Hepatocyte (in vitro differentiated cells): ENCODE measurements at places on chromosomes 16 and 17.
A peak's percentile ranks its signal among the peaks of the same experiment; 100 is the strongest.

DNA sequence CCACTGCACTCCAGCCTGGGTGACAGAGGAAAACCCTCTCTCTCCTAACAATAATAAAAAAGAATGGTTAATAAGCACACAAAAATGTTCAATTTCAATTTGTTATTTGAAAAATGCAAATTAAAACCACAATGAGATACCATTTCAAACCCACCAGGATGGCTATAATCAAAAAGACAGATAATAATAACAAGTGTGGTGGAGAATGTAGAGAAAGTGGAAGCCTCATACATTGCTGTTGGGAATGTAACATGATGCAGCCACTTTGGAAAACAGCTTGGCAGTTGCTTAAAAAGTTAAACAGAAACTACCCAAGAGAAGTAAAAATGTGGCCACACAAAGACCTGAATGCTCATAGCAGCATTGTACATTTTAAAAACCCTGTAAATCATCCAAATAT is 51.8 kb upstream of the MAP3K14 start:
- DNase-seq, result no peak

GRCh38 chr16:66741169-66741900 is 10.1 kb downstream of the DYNC1LI2 start:
- peak; percentile 76 for DNase-seq

GRCh38 chr17:896953-897661 is 82.5 kb downstream of the NXN start:
- no peak for DNase-seq

DNA sequence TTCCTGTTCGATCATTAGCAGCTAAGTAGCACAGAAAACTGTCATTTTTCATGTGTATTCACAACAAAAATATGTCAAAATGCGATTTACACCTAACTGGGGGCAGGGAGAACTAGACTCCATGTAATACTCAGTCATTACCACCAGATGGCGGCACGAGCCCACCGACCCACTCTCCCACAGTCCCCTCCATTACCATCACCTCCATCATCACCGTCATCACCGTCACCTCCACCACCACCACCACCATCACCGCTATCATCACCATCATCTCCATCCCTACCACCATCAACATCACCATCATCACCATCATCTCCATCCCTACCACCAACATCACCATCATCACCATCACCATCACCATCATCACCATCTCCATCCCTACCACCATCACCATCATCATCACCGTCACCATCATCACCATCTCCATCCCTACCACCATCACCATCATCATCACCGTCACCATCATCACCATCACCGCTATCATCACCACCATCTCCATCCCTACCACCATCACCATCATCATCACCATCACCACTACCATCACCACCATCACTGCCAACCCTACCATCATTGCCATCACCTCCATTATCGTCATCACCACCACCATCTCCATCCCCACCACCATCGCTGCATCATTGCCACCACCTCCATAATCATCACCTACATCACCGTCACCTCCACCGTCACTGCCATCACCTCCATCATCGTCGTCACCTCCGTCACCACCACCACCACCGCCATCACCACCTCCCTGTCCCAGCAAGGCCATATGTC is 14.4 kb downstream of the NDUFAF8 start:
- DNase-seq, result peak; percentile 44

GRCh38 chr17:61784510-61784909 is 78.8 kb downstream of the BRIP1 start:
- DNase-seq, result no peak

- no peak for DNase-seq
Measured at GRCh38 chr16:47387026-47387734, 73.7 kb downstream of the ITFG1 start.

DNA sequence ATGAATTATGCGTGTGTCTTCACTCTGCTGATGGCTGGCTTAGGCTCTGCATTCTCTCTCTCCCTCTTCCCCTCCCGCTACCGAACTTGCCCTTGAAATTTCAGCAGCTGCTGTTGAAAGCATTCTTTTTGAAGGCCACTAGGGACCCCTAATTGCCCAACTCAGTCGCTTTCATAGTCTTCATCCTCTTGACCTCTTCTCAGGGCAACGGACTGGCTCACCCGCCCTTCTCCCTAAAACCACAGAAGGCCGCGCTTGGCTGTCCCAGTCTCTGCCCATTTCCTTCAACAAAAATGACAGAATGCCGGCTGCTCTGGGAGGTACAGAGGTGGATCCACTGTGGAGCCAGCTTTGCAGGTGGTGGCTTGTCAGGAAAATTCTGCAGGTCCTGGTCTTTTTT is 21.0 kb upstream of the FMNL1 start:
- DNase-seq, result no peak

DNA sequence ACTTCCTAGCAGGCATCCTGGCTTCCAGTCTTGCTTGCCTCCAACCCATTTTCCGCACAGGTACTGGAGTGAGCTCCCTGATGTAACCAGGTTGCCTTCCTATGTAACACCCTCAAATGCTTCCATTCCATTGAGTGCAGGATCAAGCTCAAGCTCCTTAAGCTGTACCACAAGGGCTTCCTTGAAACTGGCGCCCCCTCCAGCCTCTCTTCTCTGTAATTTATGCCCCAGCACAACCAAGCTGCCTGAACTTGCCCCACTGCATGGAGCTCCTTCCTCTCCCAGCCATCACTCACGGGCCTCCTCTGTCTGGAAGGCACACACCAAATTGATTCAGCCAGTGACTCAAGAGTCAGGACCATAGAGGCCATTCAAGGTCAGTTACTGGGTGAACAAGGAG is 234.8 kb upstream of the RPL38 start:
- no peak for DNase-seq

DNA sequence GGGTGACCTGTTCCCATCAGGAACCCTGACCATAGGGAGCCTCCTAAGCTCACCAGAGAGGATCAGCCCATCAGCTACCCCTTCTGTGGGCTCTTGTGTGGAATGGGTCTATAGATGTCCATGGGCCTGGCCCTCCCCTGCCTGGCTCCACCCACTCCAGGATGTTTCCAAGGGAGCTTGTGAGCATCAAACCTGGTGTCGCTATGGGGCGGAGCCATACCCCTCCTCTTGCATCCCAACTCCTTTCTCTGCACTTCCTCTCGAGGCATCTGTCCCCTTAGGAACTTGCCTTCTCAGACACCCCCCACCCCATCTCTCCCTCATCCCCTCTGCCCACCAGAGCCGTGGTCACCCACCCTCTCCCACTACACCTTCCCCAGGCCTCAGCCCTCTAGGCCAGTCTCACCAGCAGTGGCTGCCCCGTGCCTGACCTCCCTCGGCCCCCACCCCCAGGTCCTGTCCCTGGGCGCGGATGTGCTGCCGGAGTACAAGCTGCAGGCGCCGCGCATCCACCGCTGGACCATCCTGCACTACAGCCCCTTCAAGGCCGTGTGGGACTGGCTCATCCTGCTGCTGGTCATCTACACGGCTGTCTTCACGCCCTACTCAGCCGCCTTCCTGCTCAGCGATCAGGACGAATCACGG is 10.4 kb downstream of the KCNH6 start:
- DNase-seq, result no peak

DNA sequence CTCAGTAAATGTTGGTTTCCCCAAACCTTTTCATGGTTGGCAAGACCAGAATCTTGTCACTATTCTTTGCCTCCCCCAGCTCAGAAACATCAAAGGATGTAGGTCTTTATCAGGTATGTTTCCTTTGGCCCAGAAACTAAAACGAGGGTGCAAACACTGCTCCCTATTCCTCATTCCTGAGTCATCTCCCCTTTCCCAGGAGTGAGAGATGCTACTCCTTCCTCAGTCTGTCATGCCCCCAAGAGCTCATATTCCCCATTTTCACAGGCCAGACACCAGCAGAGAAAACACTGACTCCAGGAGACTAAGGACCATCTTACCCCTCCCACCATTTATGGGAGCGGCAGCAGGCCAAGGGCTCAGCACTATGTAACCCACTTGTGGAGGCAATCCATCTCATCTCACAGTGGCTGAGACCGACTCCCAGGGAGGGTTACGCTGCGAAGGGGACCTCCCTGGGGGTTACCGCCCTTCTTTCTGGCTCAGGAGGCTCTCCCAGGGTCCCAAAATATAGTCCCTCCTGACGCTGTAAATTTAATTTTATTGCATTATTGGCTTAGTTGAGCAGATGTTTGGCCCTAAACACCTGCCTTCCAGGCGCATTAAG is 1.5 kb downstream of the GEMIN4 start:
- no peak for DNase-seq

- peak; percentile 46 for DNase-seq
Measured at GRCh38 chr16:48608871-48609651, 919 bp downstream of the N4BP1 start.

DNA sequence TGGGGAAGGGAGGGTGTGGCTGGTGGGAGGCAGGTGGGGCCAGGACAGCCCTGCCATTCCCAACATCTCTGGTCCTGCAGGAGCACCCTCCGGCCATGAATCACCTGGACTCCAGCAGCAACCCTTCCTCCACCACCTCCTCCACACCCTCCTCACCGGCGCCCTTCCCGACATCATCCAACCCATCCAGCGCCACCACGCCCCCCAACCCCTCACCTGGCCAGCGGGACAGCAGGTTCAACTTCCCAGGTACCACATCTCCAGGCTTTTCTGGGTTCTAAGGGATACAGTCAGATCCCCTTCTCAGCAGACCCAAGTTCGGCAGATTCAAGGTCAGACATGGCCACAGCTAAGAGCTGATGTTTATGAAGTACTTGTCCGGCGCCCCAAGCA is 33.8 kb upstream of the LGALS9 start:
- DNase-seq, result no peak

- no peak for DNase-seq
Measured at GRCh38 chr17:29612404-29613280, 10.1 kb downstream of the CORO6 start.

GRCh38 chr16:56191156-56191815 is at the start of gene GNAO1:
GNAO1 (plus strand) TSS chr16:56191489; CDS start chr16:56192236, 747 bp downstream.
- peak; percentile 89 for DNase-seq

GRCh38 chr17:330993-331701 is 21.5 kb downstream of the RPH3AL start:
- no peak for DNase-seq

- DNase-seq, result peak; percentile 73
Measured at GRCh38 chr17:68733241-68734176, 132.3 kb upstream of the FAM20A start.

- DNase-seq, result peak; percentile 30
Measured at GRCh38 chr16:77117707-77118106, 73.3 kb upstream of the MON1B start.

DNA sequence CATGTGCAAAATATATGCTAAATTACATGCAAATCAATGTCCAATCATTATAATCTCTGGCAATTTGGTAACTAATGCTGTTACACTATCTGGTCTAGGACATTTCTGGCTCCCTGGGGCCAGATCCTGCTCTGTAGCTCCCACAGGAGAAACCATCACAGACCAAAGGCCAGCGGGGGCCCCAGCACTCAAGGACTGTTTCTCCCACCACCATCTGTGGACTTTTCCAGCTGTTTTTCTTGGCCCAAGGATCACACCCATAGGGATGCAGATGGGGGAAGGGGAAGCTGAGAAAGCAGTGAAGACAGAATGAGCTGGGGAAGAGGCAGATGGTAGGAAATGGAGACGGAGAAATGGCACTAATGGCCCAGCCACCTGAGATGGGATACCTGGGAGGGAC is at the start of gene HIGD1B:
Gene HIGD1B, plus strand, starts transcription at position 298 of the 400 bp plus-strand sequence. CDS start 270 bp downstream, outside the sequence.
- DNase-seq, result no peak

GRCh38 chr17:77571155-77571981 is 387.1 kb upstream of the TNRC6C start:
- no peak for DNase-seq

DNA sequence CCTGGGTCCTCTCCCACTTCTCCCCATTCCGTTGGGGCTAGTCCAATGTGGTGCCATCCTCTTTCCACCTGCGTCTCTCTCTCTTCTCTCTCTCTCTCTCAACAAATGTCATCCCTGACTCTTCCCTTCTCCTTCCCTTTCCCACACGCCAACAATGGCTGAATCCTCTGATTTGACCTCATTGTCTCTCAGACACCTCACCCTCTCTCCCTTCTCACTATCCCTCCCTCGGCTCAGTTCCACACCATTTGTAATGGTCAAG is 628 bp upstream of the ZNF18 start:
- DNase-seq, result no peak

DNA sequence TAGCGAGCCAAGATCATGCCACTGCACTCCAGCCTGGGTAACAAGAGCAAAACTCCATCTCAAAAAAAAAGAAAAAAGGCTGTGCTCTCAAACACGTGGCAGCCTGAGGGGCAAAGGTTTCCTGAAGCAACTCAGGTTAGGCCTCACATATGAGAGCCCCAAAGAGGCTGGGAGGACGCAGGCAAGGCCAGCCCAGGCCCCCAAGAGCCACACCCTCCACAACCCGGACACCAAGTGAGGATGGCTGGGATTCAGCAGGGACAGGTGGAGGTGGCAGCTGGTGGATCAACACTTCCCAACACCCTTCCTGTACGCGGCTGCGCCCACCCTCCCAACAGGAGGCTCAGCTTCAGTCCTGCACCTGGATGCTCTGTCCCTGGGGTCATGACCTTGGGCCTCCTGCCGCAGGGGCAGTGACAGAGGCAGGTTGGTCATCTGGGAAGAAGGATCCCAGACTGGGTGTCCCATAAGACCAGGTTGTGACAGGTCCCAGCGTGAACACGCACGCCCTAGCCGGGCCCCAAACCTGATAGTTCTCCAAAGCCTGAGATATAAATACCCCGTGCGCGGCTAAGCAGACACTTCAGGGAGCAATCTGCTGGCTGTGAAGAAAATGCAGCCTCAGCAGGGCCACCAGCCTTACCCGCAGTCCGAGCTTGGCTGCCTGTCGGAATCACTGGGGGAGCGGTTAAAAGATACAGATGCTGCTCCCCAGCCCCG is 78.1 kb downstream of the TIMM22 start:
- DNase-seq, result no peak

DNA sequence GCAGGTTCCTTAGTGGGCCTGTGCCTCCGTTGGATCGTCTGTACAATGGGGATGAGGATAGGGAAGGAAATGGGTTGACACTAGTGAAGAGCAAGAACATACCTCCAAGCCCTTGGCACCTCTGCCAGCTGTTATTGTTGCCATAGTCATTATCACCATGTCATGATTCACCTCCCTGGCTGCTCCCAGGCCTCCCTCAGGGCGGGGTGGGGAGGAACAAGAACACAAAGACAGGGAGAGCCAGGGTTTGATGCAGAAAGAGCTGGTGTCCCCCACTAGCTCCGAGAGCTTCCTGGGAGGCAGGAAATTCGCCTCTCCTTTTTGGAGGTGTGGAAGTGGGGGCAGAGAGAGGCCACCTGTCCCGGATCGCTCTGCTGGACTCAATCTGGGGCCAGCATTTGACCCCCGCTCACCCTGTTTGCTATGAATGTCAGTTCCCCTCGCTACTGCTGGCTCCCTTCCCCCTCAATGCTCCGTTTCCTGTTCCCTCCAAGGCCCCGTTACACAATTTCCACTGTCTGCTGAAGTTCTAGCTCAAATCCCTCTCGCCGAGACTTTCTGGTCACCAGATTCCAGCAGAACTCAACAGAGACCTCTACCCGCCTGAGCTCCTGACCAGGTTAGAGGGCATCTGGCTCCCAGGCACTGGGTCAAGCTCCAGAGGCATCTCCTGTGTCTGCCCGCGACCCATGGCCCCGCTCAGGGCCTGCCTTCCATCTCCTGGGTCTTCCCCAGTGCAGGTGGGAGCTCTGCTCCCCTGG is 9.1 kb downstream of the TIMP2 start:
- DNase-seq, result no peak

- DNase-seq, result peak; percentile 88
Measured at GRCh38 chr16:10971560-10971961, 27.2 kb downstream of the CLEC16A start.

GRCh38 chr17:19986941-19987861 is 9.6 kb upstream of the AKAP10 start:
- DNase-seq, result no peak

- DNase-seq, result no peak
Measured at GRCh38 chr16:69471121-69471520, 46.7 kb downstream of the CYB5B start.
